Foreskin melanocyte (primary cell): ENCODE measurements at places on chromosomes 5 and 9.

- DNase-seq, result no peak
These were observed 69.3 kb downstream of the TLE4 start for GRCh38 chr9:79641070-79641469.

DNA sequence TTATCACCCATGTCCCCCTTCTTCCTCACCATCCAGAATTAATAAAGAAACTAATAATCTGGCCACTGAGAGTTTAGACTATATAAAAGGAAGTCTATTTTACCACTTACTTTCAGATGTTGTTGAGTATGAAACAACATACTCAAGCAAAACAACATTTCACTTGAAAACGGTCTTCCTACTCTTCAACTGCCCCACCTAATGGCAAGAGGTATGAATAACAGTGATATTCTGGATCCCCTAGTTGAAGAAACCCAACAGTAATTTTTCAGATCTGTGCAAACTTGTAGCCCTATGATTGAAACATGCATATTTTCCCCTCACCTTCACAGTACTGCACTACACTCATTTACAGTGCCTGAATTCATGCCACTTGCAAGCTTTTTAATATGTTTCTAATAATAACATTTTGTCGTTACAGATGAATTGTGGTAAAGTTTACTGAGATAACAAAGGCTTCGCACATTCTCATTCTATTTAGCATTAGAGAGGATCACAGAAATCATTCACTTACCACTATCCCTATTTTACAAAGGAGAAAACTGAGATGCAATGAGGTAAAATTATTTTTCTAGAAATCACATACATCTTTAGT lies 267.9 kb upstream of the PDE4D start:
- peak; percentile 36 for DNase-seq

DNA sequence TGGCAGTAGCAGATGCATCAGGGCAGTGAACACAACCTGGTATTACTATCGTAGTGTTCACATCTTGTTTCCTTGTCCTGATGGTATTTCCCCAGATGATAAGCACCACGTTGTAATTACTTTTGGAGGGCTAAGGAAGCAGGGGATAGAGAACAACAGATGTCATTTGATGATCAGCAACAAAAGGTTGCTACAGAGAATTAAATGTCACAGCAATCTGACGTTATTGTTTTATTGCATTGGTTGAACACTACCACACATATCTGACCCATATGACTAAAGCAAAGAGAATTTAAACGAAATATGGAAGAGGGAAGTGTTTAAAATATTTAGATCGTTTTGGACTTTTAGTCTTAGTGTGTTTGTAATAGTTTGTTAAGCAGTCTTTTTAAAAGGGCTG lies 408.3 kb downstream of the SH3GL2 start:
- DNase-seq, result no peak

DNA sequence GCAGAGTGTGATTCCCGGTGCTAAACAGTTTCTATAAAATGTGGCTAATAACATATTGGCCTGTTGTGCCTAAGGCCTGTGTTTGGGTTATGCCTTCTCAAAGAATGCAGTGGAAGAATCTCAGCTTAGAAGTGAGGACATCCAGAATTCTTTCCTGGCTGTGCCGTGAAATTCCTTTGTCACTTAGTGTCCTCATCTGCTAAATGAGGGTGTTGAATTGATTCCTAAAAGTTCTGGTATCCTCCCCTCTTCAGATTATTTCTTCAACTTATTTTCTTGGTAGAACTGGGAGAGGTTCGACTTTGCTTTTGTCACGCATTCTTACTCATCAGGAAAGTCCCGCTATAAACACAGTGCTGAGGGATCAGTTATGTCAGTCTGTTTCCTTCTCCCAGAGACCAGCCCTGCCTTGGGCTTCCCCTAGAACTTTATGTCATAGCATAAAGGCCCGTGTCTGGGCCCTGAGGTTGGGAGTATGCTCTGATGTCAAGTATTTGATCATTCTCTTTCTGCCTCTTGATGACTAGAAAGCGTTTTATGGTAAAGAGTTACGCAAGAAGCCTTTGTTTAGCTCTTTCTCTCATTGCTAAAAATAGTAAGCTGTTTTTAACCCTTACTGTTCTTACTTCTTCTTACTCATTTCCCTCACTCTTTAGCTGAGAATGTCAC lies 29.5 kb downstream of the MTAP start:
- DNase-seq, result peak; percentile 46

GRCh38 chr5:173341961-173342430 lies 13.8 kb upstream of the STC2 start:
- no peak for DNase-seq

DNA sequence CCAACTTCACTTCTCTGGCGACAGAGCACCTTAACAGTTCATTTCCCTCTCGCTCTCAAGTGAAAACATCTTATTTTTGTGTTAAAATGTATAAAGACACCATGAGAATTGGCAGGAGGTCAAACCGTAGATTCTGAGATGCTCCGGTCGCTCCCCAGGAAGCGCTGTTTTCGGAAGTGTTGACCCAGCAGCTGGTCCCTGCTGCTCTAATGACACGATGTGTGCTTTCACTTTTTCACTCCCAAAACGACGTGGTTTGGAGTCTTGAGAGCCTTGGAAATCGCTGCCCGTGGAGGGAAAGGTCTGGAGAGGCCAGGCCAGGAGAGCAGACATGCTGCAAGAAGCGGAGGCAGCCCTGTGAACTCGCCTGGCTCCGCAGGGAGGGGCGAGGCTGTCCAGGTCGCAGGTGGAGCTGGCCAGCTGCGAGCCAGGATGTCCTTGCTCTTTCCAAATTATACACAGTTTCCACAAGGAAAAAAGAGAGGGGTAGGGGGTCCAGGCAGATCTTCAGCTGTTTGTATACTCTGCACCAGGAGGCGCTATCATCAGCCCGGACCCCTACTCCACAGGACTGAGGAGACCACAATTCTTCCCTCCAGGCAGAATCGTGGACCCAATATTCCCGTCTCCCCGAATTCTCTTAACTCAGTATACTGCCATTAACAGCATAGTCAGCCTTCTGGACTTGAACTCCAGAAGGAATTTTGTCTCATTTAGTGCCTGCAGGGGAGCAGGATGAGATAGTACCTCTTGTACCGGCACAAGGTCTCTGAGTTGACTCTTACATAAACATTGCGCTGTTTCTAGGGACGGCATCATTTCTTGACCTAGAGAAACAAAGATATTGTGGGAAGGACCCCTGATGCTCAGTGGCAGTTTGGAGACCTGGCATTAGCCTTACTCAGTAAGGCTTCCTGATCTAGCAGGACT lies 248.6 kb upstream of the ANKRD55 start:
- DNase-seq, result no peak
